NCI-H510A (cell line): ENCODE measurements at places on chromosomes 12 and 14.

- DNase-seq, result no peak
Observed at GRCh38 chr14:102654298-102654697, 61.8 kb downstream of the RCOR1 start.

DNA sequence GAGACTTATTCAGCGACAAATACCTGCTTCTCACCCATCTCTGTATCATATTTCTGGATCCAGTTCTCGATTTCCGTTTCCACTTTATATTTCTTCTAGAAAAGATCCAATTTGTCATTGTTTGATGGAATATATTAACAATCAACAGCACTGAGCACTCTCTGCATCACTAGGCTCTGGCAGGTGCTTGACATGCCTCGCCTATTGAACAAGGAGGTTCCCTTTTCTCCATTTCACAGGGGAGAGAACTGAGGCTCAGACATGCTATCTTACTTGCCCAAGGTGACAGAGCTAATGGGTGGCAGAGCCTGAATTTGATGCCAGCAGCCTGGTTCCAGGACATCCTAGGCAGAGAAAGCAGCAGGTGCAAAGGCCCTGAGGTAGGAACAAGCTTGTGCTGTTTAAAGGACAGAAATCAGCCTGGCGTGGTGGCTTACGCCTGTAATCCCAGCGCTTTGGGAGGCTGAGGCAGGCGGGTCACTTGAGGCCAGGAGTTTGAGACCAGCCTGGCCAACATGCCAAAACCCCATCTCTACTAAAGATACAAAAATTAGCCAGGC lies 12.1 kb downstream of the RITA1 start:
- no peak for DNase-seq

GRCh38 chr12:32586390-32586789 lies 92.7 kb upstream of the DNM1L start:
- no peak for DNase-seq

DNA sequence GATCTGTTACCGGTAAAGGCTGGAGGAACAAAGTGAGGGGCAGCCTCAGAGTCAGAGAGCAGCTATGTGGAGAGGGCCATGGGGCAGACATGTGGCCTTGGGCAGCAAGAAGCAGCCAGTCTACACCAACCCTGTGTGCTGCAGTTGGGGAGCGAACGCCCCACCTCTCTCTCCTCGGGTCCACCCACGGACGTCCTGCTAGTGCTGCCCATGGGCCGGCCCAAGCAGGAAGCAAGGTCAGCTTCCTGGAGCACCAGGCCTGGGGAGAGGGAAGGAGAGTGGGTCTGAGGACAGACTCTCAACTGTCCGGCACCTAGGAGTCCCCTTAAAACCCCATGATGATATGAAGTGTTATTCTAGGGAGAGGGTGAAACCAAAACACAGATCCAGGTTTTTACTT lies 254.8 kb upstream of the FKBP4 start:
- no peak for DNase-seq

GRCh38 chr14:89011355-89012281 lies 187.2 kb downstream of the TTC8 start:
- DNase-seq, result no peak

- DNase-seq, result no peak
Observed at GRCh38 chr12:52929538-52929937, 19.4 kb upstream of the KRT18 start.

- DNase-seq, result no peak
Observed at GRCh38 chr12:111067498-111067897, 147.1 kb upstream of the MYL2 start.

DNA sequence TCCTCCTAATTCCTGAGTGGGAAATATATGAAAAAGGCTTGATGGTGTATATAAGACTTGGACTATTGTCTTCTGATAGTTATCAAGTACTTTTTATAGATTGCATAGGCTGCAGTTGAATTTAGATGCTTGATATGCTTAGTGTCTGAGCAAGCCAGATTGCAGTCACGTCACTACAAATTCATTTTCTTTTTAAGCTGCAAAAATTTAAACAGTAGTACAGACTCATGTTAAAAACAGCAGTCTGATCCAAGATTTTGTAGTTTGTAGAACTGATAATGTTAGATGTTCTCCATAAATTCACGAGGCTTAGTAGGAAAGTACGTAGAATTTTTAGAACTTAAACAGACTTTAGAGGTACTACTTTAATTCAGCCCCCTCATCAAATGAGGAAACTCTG lies 126.4 kb downstream of the GPR135 start:
- no peak for DNase-seq

- DNase-seq, result no peak
Observed at GRCh38 chr14:56482310-56482911, 97.2 kb upstream of the TMEM260 start.

DNA sequence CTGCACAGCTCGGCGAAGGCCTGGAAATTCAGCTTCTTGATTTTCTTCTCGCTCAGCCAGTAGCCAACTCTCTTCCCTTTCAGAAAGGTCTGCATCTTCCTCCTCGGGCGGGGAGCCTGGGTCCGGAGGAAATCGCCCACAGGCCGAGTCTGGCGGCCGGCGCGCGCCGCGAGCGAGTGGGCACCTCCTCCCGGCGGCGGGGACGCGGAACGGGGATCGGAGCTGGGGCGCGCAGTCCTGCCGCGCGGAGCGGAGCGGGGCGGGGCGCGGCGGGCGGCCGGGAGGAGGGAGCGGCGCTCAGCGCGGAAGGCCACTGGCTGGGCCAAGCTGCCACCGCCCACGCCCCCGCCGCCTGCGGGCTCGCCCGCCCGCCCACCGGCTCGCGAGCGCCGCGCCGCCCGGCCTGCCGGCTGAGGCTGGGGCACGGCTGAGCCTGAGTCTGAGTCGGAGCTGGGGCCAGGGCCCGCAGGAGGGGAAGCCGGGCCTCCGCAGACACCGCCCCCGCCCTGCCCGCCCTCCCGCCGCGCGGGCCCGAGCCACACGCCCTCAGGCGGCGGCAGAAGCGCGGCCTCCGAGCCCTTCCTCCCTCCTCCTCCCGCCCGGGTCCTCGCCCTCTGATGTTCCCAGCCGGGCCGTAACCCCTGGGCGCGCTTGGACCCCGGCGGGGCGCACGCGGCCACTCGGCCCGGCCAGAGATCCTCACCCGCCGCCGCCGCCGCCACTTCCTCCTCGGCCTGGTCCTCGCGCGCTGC lies 480 bp downstream of the ITPK1 start:
- DNase-seq, result peak; percentile 85

GRCh38 chr14:80385336-80385735 lies 174.0 kb upstream of the DIO2 start:
- DNase-seq, result no peak

DNA sequence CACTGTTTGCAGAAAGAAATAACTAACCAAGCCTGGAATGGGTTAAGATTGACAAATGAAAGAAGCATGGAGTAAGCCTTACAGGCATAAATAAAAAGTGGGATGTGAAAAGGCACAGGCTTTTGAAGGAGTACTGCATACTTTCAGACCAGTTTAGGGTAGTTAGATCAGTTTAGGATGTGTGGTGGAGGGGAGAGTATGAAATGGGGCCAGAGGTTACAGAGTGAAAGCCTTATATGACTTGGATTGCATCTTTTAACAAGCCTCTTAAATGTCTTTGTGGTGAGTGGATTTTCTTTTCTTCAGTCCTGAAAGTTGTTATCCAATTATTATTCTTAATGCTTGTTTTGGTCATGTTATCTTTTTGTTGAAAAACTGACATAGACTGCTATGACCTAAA lies 52.2 kb upstream of the TRHDE start:
- DNase-seq, result no peak

- DNase-seq, result no peak
Observed at GRCh38 chr14:53043027-53043581, 92.3 kb upstream of the FERMT2 start.

GRCh38 chr12:45577844-45578399 lies 151.6 kb upstream of the ARID2 start:
- no peak for DNase-seq

DNA sequence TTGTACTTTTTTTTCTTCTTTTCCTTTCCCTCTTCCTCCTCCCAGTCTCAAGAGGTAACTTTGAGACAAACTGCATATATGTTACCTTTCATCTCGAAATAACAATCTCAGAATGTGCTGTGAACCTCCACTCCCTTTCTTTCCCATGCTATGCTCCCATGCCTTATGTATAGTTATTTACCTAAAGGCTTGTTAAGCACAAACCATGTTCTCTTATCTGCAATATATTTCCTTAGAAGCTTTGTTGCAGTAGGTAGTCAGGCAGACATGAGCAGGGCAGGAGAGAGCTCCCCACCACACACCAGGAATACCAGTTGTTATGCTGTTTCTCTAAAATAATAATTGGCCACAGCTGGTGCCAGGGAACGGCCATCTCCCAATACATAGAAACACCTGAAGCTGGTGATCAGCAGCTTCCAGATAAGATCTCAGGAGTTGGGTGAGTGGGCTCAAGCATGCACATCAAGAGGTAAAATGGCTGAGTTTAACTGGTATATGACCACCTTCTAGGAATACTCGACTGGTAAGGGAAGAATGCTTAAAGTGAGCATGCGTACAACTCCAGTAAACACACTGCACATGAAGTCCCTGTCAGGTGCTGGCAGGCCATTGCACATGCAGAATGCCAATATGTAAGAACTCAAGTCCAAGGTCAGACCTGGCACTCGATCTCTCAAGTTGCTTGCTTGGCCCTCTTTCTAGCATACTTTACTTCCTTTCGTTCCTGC lies 14.8 kb upstream of the DHRS2 start:
- no peak for DNase-seq

DNA sequence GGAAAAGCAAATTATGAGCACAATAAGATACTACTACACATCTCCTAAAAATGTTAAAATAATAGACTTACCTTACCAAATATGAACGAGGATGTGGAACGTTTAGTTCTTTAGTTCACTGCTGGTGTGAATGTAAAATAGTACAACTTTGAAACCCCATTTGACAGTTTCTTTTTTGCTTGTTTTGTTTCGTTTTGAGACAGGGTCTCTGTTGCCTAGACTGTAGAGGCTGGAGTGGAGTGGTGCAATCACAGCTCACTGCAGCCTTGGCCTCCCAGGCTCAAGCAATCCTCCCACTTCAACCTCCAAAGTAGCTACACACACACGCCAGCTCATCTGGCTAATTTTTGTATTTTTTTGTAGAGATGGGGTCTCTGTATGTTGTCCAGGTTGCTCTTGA lies 136.4 kb upstream of the FAR2 start:
- DNase-seq, result no peak

DNA sequence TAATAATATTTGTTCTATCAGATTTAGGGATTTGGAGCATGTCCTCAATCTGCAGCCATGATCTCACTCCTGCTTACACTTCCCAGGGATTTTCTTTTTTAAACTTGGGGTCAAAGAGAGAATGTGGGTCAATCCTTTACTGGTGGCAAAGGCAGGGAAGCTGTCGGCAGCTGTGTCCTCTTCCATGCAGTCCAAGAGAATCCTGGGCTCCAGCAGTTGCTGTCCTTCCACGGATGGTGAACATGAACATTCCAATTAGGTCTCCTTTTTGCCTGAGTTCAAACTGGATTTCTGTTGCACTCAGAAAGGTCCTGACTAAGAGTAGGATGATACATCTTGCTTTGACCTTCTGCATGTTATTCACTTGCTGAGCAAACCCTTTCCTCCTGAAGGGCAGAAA lies 73.9 kb downstream of the ARL6IP4 start:
- DNase-seq, result no peak

GRCh38 chr14:38206689-38207376 lies 871 bp upstream of the SSTR1 start:
- DNase-seq, result no peak

DNA sequence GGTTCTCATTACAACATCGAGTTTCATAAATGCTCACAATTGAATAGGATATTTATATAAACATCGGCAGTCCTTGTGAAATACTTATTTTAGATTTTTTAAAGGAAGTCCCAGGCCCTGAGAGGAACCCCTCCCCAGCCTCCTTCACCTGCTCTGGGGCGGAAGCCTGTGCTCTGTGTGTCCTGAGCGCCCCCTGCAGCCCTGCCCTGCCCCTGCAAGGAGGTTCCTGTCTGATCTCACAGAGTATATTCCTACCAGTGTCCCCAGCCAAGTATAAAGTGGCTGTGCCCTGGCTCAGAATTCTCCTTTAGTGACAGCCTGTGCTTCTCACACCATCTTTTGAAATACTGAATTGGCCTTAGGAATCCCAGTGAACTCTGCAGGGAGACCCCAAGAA lies 659.5 kb downstream of the TMEM121 start:
- DNase-seq, result no peak

- no peak for DNase-seq
Observed at GRCh38 chr12:19035536-19035935, 94.0 kb upstream of the PLEKHA5 start.

- no peak for DNase-seq
Observed at GRCh38 chr12:32032205-32032810, 73.1 kb downstream of the RESF1 start.

DNA sequence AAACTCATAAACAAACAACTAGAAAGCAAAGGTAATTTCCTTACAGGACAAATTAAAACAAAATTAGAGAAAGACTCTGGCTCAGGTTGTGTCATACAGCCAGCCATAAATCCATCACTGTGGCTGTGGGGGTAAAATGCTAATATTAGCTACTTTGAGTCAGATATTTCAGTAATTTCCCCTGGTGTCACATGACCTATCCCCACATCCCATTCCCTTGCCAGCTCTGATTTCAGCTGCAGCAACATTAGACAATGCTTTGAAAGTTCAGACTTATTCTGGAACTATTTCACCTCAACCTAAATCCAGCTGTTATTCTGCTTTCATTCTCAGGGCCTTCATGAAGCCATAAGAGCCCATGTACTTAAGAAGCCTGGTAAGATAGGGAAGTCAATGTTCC lies 55.3 kb downstream of the RPL10L start:
- DNase-seq, result no peak

- DNase-seq, result no peak
Observed at GRCh38 chr12:1842183-1842904, 22.0 kb downstream of the LRTM2 start.

DNA sequence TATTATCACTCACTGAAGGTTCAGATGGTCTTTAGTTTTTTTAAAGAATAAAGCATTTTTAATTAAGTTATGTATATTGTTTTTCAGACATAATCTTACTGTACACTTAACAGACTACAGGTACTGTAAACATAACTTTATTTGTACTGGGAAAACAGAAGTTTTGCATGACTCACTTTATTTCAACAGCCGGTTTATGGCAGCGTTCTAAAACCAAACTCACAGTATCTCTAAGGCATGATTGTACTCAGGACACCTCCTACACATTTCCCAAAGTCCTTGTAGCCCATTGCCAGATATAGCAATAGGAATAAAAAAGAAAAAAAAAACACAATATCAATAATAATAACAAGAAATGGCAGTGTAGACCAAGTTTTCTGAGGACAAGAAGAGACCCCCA lies 1341.4 kb downstream of the FSCB start:
- no peak for DNase-seq

GRCh38 chr12:53052419-53053217 lies 2.8 kb downstream of the TNS2 start:
- DNase-seq, result peak; percentile 49

DNA sequence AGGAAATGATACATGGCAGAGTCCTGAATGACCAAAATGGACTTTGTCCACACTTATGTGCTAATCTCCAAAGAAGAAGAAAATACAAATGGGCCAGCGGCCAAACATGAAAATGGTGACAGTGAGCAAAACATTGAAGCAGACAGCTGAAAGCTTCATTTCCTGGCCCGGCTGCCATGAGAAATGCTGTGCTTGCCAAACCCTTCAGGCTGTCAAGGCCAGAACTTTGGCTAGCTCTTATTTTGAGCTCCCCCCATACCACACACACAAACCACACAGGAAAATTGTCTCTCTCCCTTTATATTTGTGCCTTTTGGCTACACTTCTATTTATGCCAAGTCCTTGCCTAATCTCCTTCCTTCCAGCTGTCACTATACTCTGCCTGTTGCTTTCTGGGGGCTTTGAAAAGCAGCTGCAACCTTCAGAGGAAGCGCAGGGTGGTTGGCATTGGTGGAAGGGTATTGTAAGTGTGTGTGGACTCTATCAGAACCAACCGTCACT lies 323.8 kb downstream of the RAD51B start:
- no peak for DNase-seq
